ENCODE measurements at places on chromosomes 1 and 21. TPM values are rescaled to one million over a fixed set of nuclear protein-coding genes. Genes with fewer than 3 reads are reported as not detected.

Gene C1orf56
- total RNA-seq, result 1.6 TPM

Gene IRF6
- 1.2 TPM for total RNA-seq

Gene SCP2
- total RNA-seq, result 69.0 TPM

Gene CRABP2
- 0.66 TPM for total RNA-seq

Gene PADI3
- not detected for total RNA-seq

Gene USF1
- total RNA-seq, result 67.7 TPM

Gene ARHGAP30
- 147 TPM for total RNA-seq

Gene RNU1-3
- total RNA-seq, result 1,293 TPM

Gene SPRR4
- total RNA-seq, result not detected

Gene CFHR2
- not detected for total RNA-seq

Gene LCE3C
- not detected for total RNA-seq

Gene CFAP126
- not detected for total RNA-seq

Gene CD84
- 27.6 TPM for total RNA-seq

Gene GJA4
- not detected for total RNA-seq

Measured in CD8-positive, alpha-beta memory T cell (primary cell).